GM12892 (cell line): ENCODE measurements at places on chromosomes 12 and 14.

DNA sequence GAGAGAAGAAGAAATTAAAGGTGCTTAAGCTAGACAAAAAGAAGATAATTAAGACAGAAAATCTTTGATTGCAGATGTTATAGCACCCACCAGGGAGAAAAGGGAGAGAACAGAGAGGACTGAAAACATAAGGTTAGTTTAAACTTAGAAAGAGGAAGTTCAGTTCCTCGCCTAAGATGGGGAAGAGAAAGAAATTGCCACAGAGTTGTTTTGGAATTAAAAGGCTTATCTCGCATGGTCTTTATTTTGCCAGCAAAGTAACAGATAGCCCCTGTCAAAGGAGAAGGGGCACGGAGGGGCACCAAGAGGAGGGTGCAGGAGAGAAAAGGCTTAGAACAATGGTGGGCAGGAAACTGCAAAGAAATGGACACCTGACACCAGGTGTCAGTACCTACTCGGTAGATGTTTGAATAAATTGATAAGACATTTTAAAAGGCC lies 17.8 kb upstream of the OXA1L start:
- peak; percentile 30 for DNase-seq

DNA sequence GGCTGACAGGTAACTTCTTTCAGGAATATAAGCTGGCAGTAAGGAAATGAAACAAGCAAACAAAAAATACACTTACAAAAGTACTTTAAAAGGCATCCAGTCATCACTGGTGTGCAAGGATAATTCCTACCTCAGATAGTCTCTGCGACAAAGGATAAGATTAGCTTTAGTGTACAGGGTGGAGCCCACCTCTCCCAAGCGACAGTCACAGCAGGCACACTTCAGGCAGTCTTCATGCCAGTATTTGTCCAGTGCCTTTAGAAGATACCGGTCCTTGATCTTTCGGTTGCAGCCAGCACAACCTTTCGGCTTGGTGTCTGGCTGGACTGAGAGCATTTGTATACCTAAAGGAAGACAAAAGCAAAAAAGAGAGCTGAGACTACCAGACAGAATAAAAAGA lies 5.4 kb downstream of the LMO3 start:
- no peak for DNase-seq

DNA sequence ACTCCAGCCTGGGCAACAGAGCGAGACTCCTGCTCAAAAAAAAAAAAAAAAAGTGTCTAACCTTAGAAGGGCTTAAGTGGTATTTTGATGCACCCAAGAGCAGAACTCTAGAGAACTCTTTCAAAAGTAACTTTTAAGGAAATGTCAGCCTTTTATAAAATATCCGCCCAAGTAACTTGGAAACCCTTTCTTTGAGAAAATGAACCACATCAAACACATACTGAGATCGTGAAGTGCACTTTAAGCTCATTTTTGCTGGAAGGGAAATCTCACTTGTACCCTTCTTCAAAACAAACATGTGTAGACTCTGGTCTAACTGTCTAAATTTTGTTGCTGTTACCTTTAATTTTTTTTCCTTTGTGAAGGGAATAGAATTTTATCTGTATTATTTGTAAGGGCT lies 5.5 kb downstream of the C12orf56 start:
- no peak for DNase-seq

- no peak for DNase-seq
Observed at GRCh38 chr14:36086629-36087395, 89.7 kb downstream of the PTCSC3 start.

GRCh38 chr12:131066207-131066885 lies 112.6 kb downstream of the ADGRD1 start:
- no peak for DNase-seq

DNA sequence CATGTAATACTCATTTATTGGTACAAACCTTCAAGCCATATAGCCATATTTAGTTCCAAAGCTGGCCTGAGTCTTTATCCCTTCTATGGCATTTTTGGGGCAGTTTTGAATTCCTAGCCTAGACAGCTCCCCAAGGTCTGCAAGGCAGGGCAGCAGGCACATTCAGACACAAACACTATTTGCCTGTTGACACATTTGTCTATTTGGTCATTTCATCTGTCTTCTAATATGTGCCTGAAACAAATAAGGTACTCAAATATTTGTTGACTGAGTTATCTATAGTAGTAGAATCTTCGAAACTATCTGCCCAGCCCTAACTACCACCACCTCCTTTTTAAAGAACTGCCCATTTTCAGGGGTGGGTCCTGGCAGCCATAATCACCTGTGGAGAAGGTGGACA lies 9.3 kb downstream of the PPM1H start:
- DNase-seq, result no peak

DNA sequence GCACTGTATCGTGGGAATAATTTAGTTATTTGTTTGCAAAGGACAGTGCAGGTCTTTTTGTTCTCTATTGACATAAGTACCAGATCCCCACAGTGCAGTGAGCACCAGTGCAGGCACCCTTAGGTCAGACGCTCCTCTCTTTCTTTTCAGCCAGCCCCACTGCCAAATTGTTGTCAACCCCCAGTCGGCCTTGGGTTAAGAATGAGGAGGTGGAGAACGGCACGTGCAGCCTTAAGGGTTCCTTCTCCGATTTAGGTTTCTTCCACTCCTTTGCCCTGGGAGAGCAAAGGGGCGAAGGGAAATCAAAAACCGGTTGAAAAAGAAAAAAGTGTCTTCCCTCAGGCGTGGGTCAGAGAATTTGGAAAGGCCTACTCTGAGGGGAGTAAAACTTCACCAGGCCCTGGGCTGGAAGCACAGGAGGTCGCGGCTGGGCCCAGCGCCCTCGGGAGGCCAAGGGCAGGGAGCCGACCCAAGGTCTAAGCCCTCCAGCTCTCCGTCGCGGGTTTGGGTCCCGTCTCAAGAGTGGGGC lies 4.3 kb downstream of the PAX9 start:
- no peak for DNase-seq

- no peak for DNase-seq
Observed at GRCh38 chr12:6376079-6376869, 911 bp upstream of the SCNN1A start.

- DNase-seq, result no peak
Observed at GRCh38 chr14:52546318-52546670, 6.0 kb downstream of the TXNDC16 start.

GRCh38 chr12:13288501-13288900 lies 92.0 kb downstream of the EMP1 start:
- DNase-seq, result no peak

- no peak for DNase-seq
Observed at GRCh38 chr12:116244001-116244400, 33.5 kb downstream of the MED13L start.

DNA sequence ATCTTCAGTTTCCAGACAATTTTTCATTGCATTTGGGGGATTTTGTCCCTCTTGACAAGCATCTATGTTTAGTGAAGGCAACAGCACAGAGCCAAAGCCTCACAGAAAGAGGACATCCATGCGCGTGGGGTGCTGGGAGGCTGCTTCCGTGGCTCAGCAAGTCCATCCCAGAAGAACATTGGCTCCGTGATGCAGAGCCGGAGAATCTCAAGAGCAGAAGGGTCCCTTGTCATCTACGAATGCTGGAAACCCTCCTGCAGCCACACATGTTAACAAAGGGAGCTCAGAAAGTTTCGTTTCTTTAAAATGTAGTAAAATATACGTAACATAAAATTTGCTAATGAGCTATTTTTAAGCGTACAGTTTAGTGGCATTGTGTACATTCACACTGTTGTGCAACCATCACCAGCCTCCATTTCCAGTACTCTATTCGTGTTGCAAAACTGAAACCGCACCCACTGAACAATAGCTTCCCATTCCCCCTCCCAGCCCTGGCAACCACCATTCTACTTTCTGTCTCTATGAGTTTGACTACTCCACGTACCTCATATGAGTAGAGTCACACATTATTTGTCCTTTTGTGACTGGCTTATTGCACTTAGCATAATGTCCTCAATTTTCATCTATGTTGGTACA lies 185.9 kb downstream of the TTC7B start:
- DNase-seq, result no peak

DNA sequence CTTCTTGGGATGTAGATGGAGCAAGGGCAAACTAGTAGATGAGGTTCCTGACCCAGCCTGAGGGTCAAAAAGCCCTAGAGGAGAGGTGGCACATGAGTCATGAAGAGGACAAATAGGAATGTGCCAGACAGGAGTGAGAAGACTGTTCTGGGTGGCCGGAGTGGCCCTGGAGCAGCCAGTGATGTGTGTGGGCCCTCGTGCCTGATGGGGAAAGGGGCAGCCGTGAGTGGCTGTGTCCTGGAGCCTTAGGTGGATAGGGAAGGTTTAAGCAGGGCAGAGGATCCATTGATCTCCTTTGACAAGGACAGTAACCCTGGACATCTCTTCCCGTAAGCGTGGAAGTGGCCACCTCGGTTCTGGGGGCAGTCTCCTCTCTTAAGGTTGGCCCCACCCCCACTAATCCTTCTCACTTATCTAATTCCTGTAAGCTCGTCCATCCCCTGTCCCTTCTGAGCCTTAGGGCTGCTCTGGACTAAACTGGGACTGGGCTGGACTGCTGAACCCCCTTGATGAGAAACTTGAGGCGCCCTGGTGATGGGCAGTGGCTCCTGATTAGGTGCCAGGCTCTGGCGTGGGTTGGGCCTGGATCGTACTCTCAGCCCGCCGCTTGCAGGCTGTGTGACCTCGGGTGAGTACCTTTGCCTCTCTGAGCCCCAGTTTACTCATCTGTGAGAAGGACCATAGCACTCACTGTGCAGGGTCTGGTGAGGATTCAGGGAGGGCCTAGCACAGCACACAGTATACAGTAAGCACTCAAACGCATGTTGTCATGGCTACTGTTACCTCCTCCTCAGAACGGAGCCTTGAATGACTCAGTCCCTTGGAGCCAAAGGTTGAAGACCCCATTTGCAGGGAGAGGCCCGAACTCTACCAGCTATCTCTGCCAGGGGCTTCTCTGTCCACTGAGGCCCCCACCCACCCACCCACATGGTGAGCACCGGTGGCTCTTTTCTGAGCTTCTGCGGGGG lies 4.0 kb downstream of the FAM222A start:
- DNase-seq, result no peak

GRCh38 chr14:28635387-28635786 lies 131.2 kb upstream of the FOXG1 start:
- DNase-seq, result no peak

DNA sequence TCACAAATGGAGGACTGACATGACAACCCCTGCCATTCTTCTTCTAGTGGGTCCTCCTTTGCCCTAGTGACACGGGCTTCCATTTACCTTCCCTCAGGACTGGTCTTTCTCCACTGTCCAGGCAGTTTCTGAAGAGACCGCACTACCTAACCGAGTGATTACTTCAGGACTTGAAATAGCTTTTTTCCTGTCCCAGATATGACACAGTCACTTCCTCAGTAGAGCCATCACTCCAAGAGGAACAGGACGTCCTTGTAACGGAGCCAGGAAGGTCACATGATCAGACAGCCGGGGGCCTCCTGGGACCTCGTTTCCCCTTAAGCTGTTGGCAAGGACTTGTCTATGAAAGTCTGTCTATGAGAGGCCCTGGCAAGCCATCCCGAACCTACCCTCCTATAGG lies 62.3 kb downstream of the FOS start:
- no peak for DNase-seq

GRCh38 chr12:8038659-8039114 lies 6.2 kb downstream of the FOXJ2 start:
- no peak for DNase-seq

- no peak for DNase-seq
Observed at GRCh38 chr14:95290021-95290420, 29.7 kb downstream of the CLMN start.

DNA sequence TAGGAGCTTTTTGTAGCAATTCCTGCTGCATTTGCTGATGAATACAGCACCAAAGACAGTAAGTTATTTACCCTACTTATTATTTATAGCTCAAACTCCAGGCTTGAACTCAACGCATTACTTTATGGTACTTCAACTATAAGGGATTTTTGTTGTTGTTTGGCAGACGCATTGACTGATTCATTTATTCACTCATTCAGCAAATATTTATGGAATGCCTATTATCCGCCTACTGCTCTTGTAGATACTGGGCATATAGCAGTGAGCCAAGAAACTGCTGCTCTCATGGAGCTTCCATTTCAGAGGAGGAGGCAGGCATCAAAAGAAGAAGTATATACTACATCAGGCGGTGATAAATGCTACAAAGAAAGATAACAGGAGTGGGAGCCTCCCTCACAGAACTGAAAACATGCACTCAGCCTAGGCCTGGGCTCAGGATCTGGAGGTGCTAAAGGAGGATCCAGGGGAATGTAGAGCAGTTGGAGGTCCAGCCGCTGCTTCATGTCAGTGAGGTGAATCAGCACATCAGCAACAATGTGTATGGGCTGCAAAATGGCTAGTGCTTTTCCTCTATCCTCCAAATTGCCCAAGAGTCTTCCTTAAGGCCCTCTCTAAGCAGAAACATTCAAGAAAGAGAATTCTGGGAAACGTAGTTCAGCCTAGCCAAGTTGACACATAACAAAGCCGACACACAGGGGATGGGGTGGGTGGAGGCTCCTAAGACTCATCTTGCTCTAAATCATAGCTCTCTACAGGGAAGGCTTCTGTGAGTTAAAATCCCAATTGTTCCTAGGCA lies 157.5 kb downstream of the NRXN3 start:
- no peak for DNase-seq

- DNase-seq, result peak; percentile 23
Observed at GRCh38 chr14:93375673-93376156, 28.7 kb downstream of the COX8C start.

DNA sequence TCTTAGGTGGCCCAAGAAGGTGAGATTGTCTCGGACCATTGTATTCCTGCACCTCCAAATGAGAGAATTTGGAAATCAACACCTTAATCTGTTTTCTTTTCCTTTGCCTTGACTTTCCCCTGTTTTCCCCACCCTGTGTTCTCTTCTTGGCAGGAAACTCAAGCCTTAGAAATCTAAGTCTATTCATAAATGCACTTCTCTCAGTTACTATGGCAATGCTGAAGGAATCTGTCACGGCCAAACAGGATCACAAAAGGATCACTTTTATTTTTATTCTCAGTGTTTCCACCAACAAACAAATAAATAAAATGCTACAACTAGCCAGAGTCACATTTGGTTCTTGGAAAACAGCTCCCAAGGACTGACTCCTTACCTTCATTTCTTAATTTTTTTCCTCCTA lies 270.5 kb downstream of the BCAT1 start:
- DNase-seq, result no peak

DNA sequence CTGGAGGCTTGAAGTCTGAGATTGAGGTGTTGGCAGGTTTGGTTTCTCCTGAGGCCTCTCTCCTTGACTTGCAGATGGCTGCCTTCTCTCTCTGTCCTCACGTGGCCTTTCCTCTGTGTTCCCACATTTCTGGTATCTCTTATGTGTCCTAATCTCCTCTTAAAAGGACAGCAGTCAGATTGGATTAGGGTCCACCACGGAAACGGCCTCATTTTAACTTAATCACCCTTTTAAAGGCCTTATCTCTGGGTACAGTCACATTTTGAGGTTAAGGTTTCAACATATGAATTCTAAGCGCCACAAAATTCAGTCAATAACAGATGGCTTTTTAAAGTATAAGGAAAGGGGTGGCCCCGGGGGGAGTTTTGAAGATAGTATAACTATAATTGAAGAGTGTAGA lies 33.5 kb downstream of the UNC79 start:
- no peak for DNase-seq

GRCh38 chr14:81473456-81474147 lies 60.1 kb downstream of the SEL1L start:
- DNase-seq, result no peak

GRCh38 chr12:124819525-124819924 lies 44.1 kb downstream of the SCARB1 start:
- no peak for DNase-seq
